Stimulated activated CD4-positive, alpha-beta T cell treated with anti-CD3 and anti-CD28 coated beads, Interleukin-15, amount 100 ng/mL, for 24 hours (primary cell): ENCODE measurements at places on chromosomes 3 and 15.

GRCh38 chr3:196227629-196228493 lies 11.5 kb downstream of the SLC51A start:
- no peak for DNase-seq

- DNase-seq, result no peak
Measured at GRCh38 chr15:92499731-92500530, 106.2 kb downstream of the ST8SIA2 start.

DNA sequence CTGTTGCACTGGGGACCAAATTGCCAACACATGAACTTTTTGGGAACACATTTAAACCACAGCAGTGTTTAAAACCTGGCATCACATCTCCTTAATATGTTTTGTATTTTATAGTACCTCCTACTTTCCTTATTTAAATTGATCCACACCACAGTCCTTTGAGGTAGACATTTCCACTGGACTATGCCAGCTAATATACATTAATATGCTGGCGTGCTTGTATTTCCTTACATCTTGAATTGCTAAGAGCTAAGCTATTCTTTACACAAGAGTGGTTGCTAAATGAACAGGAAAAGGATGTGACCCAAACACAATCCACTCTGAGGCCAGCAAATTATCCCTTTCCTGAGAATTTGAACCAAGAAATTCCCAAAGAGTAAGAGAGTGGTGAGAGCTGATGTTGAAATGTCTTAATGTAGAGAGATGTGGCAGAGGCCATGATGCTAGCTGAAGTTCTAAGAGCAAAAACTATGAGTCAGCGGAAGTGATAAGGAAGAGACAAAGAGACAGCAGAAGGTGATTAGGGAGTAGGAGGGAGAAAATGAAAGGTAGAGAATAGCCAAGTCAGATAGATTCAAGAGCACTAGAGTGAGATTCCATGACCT lies 131.2 kb downstream of the CD47 start:
- no peak for DNase-seq

GRCh38 chr3:183839751-183840150 lies 14.4 kb upstream of the MAP6D1 start:
- no peak for DNase-seq

- no peak for DNase-seq
Measured at GRCh38 chr15:34084086-34084485, 17.6 kb downstream of the EMC7 start.

DNA sequence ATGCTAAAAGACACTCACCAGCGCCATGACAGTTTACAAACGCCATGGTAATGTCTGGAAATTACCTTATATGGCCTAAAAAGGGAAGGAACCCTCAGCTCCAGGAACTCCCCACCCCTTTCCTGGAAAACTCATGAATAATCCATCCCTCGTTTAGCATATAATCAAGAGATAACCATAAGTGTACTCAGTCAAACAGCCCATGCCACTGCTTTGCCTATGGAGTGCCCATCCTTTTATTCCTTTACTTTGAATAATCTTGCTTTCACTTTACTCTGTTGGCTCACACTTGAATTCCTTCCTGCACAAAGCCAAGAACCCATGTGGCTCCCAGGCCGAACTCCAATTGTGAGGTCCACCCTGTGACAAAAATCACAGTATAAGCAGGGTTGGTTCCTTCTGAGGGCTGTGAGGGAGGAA lies 19.1 kb upstream of the FSTL1 start:
- DNase-seq, result no peak

- DNase-seq, result no peak
Measured at GRCh38 chr3:54180921-54181320, 58.6 kb downstream of the CACNA2D3 start.

GRCh38 chr3:143793971-143794370 lies 54.3 kb downstream of the SLC9A9 start:
- no peak for DNase-seq

DNA sequence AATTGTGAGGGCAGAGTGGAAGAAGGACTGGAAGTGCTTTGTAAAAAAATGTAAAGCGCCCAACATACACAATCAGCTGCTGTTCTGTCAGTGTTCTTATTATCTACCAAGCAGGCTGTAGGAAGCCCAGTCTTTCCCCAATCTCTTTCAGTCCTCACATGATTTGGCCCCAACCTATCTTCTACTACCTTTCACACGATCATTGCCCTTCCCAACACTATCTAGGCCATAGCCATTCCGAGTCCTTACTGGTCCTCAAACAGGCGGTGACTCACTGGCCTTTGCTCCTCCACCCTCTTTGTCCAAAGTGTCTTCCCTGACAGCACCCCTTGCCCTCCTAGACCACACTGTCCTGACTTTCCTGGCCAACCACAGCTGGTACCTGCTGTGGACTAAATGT lies 861 bp upstream of the RFT1 start:
- DNase-seq, result no peak

DNA sequence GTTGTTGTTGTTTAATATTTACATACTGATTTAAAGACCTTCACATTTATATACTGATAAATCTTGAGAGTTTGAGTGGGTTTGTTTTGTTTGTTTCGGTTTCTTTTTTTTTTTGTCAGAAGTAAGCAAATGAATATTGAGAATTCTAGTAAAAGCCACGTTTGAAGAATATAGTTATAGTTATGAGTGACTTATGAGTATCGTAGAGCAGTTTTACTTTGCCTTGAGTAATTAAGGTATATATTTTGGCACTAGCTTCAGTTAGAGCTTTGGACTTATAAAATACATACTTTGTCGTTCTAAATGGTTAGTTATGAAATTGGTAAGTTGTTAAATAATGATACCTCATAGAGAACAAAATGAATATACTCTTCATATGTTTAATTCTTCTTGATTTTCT lies 27.8 kb downstream of the ATP1B3 start:
- DNase-seq, result no peak

GRCh38 chr3:76387000-76387399 lies 601.7 kb upstream of the ZNF717 start:
- DNase-seq, result no peak

- DNase-seq, result no peak
Measured at GRCh38 chr3:175495331-175495730, 636.2 kb downstream of the NAALADL2 start.

GRCh38 chr3:195549931-195550519 lies 6.9 kb upstream of the PPP1R2 start:
- peak; percentile 76 for DNase-seq

- DNase-seq, result no peak
Measured at GRCh38 chr15:59290295-59291212, 82.1 kb downstream of the MYO1E start.

- DNase-seq, result no peak
Measured at GRCh38 chr3:176839901-176840300, 357.4 kb downstream of the TBL1XR1 start.

DNA sequence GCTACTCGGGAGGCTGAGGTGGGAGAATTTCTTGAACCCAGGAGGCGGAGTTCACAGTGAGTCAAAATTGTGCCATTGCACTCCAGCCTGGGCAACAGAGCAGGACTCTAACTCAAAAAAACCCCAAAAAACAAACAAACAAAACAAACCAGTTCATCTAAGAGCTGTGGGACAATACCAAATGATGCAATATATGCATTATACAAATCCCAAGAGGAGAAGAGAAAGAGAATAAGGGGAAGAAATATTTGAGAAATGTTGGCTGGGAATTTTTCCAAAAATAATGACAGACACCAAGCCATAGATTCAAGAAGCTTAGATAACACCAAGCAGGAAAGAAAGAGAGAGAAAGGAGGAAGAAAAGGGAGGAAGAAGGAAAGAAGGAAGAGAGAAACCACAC lies 82.5 kb downstream of the KLF13 start:
- DNase-seq, result no peak

DNA sequence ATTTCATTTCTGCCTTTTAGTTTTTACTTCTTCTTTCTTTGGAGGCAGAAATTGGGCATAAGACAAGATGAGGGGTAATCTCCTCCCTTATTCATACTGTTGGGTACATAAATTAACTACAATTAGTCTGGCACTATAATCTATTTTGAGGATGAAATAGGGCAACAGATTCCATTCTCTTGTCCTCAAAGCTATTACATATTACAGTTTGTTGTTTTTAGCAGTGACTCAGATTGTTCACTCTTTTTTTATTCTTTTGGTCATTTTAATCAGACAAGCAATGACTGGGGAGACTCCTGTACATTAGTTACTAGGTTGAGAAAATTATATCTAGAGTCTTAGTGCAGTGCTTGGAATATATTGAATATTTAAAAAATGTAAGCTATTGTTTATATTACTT lies 556.0 kb downstream of the OTOL1 start:
- no peak for DNase-seq

- DNase-seq, result no peak
Measured at GRCh38 chr3:149396476-149396875, 19.0 kb upstream of the TM4SF1 start.

DNA sequence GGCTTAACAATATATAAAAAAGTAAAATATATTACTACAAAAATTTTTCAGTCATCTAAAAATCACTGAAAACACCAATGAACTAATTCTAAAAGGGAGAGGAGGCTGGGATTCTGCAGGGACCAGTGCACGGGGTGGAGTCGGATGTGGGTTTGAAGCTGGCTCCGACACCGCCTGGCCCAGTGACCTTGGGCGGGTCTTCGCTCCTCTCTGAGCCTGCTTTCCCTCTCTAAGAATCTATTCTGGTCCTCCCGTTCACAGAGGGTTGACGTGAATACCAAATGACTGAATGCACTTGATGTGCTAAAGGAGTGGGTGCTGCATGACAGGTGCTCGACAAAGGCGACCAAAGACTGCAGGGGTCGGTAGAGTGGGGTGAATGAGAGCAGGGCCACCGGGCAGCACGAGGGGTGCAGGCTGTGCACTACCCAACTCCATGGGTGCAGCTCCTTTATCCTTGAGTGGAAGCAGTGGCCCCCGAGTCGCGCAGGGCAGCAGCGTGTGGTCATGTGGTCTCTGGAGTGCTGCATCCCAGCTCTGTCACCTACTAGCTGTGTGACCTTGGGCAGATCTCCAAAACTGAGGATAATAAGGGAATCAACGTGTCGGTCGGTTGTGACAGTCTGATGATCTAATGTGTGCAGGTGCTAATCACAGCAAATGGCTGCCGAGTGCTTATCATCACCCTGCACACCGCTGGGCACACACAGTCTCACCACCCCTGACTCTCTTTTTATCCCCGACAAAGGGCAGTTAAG lies 8.6 kb upstream of the IQSEC1 start:
- no peak for DNase-seq

DNA sequence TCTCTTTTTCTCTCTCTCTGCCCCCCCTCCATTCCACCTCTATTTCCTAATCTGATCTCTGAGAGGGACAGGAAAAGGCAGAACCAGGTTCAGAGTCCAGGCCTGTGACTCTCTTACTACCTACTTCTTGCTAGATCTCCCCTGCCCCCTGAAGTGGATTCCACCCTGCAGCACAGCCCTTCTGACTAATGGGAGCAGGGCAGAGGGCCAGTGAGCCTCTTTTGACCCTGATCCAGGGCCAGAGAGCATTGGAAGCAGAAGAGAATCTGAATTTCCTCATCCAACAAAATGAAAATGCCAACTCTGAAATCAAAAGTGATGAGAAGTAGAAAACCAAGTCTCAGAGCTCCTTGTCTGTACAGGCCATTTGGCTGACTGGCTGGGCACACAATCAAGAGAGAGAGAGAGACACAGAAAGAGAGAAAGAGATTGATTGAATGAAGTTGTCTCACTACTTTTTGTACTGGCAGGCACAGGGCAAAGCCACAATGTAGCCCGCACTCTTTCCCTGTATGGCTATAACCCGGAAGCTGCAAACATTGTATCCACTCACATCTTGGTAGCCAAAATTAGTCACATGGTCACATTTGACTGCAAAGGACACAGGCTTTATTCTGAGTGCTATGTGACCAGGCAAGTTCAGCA lies 31.6 kb upstream of the GLCE start:
- no peak for DNase-seq

- DNase-seq, result no peak
Measured at GRCh38 chr3:143881095-143881494, 32.8 kb upstream of the SLC9A9 start.

DNA sequence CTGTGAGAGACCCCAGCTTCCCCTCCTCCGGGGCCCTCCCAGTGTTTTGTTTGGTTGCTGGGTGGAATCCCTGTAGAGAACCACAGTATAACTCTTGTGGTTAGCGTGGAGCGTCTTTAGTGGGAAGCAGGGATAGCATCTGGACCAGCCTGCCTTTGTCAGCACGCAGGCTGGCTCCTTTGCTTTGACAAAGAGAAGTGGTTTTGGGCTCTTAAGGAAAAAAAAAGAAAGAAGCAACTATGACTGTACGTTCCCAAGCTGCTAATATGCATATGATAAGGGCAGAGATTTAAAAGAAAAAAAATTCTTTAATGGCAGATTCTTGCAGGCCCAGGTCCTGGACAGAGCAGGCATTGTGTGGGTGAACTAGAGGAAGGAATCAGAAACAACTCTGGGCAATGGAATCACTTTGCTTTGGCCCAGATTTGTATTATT lies 340.8 kb upstream of the CTDSPL start:
- DNase-seq, result no peak

- DNase-seq, result no peak
Measured at GRCh38 chr15:31528846-31529245, 202.2 kb downstream of the KLF13 start.

DNA sequence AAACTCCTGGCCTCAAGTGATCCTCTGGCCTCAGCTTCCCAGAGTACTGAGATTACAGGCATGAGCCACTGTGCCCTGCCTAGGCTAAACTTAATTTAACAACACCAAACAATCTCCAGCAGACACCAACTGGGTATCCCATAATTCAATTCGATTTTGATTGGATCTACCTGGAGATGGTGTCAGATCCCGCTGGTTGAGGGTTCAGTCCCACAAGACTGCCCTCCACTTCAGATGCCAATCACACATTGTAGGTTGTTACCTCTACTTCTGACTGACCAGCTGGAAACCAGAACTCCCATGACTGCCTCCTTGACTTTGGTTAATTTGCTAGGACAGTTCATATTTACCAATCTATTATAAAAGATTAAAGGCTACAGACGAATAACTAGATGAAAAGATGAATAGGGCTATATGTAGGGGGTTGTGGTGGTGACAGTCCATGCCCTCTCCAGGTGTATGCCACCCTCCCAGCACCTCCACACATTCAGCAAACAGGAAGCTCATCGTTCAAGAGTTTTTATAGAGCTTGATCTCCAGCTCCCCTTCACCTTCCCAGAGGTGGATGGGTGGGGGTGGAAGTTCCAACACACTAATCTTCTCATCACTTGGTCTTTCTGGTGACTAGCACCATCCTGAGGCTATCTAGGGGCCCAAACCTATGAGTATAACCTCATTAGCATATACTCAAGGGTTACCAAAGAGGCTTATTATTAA lies 9.3 kb downstream of the B2M start:
- no peak for DNase-seq

DNA sequence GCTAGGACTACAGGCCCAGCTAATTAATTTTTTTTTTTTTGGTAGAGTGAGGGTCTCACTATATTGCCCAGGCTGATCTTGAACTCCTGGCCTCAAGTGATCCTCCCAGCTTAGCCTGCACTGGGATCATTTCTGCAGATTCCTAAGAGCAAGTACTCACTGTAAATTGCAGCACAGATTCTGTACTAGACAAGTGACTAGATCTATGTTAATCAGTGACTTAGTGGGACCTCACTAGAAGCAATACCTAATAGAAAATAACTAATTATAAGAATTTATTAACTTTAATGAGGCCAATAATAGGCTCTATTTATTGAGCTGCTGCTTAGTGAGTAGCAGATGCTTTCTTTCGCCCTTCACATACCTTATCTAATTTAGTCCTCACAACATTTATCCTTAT lies 10.6 kb upstream of the UTS2B start:
- DNase-seq, result no peak
